Cortex of kidney (tissue), 1 donor: ENCODE measurements at places on chromosomes 11 and 22.

- DNase-seq, result no peak
Measured at GRCh38 chr11:21553795-21554194, 639.1 kb upstream of the ANO5 start.

DNA sequence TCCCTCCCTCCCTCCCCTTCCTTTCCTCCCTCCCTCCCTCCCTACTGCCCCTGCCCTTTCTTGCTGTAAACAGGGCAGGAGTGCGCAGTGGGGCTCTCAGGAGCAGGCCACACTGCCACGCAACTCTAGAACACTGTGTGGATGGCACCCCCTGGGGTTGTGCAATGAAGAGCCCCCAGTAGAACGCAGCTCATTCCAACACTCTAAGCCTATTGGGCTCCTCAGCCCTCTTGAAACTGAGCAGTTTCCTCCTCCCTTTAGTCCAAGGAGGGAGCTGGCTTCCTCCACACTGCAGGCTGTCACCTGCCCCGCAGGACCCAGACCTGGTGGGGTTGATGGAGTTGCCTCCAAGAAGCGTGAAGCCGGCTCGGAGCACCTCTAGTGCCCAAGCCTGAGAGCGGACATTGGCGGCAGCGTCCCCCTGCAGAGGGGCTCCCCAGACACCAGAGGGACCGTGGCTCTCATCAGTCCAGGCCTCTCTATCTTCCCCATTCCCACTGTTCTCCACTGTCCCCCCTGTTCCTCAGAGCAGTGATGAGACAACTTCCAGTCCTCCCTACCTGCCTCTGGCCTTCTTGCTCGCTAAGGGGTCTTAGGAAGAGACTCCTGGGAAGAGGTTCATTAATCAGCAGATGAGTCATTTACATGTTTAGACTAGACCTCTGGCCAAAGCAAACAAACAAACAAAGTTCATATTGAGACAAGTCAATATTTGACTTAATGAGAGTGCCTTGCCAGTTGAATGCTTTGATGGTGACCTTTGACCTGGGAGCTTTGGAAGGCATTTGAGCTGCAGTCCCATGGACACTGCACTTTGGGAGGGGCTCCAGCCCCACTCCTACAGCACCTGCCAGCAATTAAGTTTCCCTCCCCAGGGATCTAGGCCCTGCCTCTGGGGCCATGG lies 64.0 kb downstream of the RPUSD4 start:
- DNase-seq, result no peak

- DNase-seq, result no peak
Measured at GRCh38 chr11:24828938-24829605, 332.2 kb downstream of the LUZP2 start.

- no peak for DNase-seq
Measured at GRCh38 chr22:46590334-46590733, 29.9 kb upstream of the GRAMD4 start.

DNA sequence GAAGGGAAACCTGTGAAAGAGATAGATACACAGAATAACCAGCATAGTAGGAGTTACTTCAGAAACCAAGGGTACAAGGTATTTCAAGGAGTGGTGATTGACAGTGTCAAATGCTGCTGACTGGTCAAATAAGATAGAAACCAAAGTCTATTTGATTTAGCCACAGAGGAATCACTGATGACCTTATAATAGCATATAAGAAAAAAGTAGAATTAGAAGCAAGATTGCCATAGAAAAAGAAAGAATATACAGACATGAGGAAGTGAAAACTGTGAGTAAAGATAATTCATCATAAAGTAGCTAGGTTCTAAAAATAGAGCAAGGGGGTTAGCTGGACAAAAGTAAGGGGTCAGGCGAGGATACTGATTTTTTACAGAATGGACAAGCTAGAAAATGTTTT lies 14.2 kb downstream of the ZBTB44 start:
- no peak for DNase-seq

- no peak for DNase-seq
Measured at GRCh38 chr11:119094816-119095065, 6.9 kb downstream of the DPAGT1 start.

GRCh38 chr11:96228473-96228891 lies 114.5 kb downstream of the MAML2 start:
- no peak for DNase-seq

- DNase-seq, result no peak
Measured at GRCh38 chr11:102603091-102603490, 22.0 kb downstream of the MMP20 start.

DNA sequence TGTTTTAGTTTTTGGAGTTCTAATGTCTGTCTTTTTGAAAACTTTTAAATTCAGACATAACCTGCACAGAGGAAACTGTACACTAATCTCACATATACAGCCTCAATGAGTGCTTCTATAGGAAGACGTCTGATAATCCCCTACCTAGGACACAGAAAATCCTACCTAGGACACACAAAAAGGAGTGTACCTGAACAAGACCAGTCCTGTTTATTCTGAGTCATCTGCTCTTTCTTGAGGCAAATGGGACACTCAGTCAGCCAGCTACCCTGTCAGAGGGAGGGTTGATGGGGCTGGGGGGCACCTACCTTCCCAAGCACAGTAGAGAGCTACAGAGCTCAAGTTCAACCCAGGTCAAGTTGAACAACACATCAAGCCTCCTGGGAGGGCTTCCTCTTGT lies 346.6 kb upstream of the NCAM1 start:
- DNase-seq, result no peak

DNA sequence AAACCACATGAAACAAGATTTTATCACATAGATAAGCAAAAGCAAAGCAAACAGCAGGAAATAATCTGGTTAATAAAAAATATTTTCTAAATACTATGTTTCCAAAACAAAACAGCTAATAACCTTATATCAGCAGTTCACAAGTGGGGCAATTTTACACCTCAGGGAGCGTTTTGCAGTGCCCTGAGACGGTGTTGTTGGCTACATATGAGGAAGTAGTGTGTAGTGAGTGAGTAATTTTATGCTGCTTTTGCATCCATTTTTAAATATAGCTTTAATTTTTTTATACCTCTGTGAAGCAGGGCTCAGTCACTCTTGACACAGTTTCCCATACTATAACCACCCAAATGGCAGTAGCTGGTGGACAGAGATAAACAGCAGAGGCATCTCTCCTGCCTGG lies 438.5 kb upstream of the B3GAT1 start:
- DNase-seq, result no peak

GRCh38 chr22:47460861-47461260 lies 698.4 kb downstream of the TBC1D22A start:
- no peak for DNase-seq

DNA sequence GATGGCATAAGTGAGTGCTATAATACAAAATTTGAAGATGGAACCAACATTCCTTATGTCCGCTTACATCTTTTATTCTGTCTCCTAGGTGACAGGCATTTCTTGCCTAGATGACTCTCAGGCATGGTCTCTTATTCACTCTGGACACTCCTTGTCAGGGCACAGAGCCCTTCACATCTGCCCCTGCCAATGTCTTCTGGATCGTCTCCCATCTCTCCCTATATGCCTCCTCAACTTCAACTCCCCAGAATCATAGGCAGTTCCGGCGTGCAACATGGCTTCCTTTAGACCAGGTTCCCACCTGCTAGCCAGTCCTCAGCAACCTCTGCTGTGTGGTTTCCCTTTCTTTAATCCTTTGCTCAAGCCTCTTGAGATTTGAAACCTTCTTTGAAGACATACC lies 300.9 kb downstream of the TENM4 start:
- DNase-seq, result no peak

DNA sequence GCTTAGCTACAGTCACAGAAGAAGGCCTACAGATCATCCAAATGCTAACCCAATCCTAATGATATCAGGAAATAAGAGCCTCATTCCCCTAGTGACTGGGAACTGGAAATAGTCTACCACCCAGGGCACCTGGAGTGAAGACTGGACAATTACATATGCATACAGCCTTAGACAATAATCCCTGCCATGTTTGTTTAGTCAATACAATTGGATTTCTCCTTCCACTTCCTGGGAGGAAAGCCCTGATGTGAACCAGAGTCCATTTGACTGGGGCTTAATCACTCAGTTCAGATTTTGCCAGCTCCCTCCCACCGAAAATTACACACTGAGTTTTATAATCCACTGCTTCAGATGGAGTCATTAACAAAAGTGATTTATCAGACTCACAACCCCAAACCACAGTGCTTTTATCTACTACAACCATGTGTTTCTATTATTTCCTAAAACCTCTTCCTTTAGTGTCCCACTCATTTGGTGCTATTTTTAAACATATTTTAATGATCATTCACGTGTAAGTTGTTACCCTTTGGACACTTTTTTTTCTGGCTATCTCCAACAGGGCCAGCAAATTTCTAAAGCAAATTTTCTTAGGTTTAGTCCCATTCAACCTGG lies 29.9 kb downstream of the CWF19L2 start:
- no peak for DNase-seq
